Stimulated activated CD8-positive, alpha-beta memory T cell treated with anti-CD3 and anti-CD28 coated beads, Interleukin-4, amount 100 ng/mL, for 4 hours (primary cell): ENCODE measurements at places on chromosomes 5 and 9.

GRCh38 chr5:179288101-179288808, 57.0 kb downstream of the ADAMTS2 start:
- DNase-seq: no peak

- no peak for DNase-seq
These were observed 78.3 kb downstream of the PARP8 start for GRCh38 chr5:50744776-50745175.

- no peak for DNase-seq
These were observed 44.8 kb downstream of the CTSL start for GRCh38 chr9:87770616-87771315.

DNA sequence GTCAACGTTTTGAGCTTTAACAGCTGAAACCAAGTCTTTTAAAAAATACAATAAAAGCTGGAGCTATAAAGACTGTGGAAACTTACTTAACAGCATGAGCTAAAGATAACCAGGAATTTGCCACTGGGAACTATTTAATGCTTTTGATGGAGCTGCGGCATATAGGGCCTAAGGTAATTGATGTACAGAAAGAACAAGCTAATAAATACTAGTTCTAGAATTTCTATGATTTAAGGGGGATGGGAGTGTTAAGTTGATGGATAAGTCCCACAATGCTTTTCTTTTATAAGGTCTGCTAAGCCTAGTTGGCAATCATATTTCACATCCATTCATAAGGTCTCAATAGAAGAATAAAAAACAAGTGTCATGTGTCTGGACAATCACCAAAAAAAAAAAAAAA, 334.0 kb upstream of the DMAC1 start:
- DNase-seq: no peak

DNA sequence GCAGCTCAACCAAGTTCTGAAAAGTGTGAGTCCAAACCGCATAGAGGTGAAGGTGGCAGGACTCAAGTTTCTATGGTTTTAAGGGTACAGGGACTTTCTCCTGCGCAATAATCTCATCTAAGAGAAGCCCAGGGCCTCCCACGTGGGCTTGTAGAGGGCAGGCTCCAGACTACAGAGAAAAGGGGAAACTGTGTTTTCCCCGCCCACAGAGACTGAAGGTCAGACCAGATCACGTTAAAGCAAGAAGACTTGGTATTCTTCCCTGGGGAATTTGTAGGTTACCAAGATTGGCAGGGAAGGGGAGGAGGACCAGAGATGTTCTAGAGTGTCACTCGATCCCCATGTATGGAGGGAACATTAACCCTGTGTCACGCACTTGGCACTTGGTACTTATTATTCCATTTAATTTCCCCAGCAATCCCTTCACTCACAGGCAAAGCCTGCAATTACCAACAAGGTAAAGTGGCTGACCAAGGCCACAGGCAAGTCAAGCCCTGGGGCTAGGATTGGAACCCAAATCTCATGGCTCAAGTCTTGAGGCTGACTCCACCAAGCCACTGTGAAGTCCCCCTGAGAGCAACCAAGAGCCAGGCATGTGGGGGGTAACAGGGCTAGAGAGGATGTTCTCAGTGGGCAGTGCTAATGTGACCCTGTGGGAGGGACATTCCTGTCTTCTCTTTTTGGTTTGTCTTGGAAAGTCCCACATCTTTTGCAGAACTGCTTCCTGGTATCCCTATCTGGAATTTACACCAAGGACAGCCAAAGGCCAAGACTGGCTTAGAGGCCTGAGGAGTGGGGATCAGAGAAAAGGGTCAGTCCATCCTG, 18.3 kb upstream of the NEK6 start:
- no peak for DNase-seq

DNA sequence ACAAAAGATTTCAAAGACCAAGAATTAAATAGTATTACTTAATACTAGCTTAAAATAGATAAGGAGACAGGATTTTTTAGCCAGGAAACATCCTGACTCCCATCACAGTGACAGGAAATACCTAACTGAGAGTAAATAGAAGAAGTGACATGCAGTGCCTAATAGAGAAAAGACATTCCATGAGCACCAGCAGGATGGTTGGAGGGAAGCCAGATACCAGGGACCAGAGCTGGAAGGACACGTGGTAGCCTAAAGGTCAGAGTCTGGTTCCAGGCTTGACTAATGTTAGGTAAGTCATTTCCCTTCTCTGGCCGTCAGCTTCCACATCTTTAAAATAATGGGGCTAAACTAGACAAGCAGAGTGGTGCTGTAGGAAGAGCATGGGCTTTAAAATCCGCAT, 41.6 kb downstream of the CDK5RAP2 start:
- no peak for DNase-seq

DNA sequence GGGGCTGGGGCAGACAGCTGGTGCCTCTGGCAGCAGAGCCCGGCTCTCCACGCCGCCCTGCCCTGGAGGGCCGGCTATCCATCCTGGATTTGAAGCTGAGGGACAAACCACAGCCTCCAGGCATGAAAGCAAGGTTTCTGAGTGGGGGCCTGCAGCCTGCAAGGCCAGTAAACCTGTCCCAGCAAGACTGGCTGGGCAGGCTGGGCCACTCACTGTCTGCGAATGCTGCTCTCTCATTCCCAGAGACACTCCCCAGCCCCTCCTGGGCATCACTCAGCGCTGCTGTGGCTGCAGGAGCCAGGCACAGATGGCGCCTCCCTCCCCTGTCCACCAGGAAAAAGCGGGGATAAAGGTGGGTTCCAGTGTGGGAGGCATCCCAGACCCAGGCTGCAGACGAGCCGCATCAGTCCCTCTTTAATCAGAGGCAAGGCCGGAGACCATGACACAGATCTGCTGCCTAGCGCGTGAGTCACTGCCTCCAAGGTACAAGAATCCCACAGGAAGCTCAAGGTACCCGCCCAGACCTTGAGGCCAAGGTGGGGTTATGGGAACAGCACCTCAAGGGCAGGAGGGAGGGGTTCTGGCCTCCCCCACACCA, 118.0 kb downstream of the VAV2 start:
- no peak for DNase-seq

- DNase-seq: no peak
These were observed 146.0 kb upstream of the IER5L start for GRCh38 chr9:129323999-129324553.

DNA sequence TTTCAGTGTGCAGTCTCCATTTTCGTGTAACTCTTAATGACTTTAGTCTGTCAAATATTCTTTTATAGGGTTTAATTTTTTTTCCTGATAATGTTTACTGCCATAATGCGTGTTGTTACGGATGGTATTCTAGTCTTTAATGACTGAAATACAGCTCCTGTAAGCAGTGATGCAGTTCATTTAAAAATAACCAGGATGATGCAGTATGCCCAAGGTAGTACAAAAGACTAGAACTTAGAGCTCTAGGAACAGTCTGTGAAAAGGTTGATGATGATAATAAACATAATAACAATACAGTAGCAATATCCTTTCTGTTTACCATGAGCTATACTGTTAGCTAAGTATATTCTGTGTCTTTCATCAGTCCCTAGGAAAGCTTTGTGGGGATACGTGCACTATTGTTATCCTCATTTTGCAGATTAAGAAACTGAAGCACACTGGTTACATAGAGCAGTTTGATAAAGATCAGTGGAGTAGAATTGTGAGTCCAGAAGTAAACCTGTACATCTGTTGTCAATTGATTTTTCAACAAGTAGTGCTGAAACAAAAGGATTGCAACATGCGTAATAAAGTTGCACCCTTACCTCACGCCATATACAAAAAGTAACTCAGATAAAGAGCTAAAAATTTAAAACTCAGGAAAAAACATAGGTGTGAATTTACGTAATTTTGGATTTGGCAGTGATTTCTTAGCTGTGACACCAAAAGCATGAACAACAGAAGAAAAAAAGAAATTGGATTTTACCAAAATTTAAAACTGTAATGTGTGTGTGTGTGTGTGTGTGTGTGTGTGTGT, 64.5 kb downstream of the MTREX start:
- no peak for DNase-seq

GRCh38 chr9:96858018-96858573, 3.8 kb upstream of the ZNF782 start:
- DNase-seq: no peak

GRCh38 chr5:16574789-16575721, 41.7 kb downstream of the RETREG1 start:
- no peak for DNase-seq

- no peak for DNase-seq
These were observed 397.0 kb downstream of the NR2F1-AS1 start for GRCh38 chr5:93184041-93184440.

DNA sequence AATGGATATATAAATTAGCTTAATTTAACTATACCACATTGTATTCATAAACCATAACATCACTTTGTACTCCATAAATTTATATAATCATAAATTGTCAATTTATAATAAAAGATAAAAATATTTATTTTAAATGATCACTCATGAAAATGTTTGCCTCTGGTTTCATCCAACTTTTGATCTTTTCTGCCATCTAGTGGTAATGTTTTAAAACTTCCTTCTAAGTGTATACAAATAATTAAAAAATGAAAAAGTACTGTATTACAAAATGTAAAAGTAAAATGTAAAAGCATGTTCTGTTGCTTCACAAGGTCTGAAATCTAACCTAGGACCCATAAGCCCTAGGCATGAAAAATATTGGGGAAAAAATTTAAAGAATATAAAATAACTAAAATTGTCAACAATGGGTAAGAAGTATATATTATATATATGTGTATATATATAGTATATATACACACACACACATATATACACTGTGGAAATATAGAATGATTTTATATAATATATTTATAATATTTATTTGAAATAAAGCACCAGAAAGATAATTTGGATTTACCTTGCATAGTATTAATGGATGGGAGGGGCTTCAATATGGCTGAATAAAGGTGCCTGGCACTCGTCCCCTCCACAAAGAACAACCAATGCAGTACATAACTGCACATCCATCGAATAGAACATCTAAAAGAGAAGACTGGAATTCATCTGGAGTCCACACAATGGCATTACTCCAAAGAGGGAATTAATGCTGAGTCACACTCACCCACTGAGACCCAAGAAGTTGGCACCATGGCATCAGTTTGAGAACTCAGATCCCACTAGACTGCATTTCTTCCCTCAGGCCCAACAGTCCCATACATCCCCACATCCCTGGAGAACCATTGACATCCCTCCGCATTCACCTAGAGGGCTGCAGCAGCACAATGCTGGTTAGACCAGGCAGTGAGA, 32.5 kb downstream of the ANXA1 start:
- no peak for DNase-seq

DNA sequence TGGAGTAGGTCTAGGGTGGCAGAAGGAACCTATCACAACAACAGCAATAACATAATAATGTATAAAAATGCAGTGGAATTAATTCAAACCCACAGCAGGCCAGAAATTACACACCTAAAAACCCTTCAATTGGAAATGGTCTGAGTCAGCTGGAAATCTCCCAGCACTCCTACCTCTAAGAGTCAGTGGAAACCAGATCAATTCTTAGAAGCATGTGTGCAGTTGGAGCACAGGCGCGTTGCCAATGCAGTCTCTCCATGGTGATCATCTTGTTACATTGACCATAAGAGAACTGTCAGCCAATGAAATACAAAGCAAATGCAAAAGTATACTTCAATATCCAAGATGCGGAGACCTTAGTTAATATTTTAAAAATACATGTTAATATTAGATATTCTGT, 15.1 kb upstream of the CSNK1G3 start:
- no peak for DNase-seq

- no peak for DNase-seq
These were observed 191.3 kb downstream of the RGS3 start for GRCh38 chr9:113654605-113655428.

GRCh38 chr9:28445211-28445610, 871.9 kb upstream of the C9orf72 start:
- DNase-seq: no peak

GRCh38 chr5:151274666-151275065, 21.7 kb downstream of the GM2A start:
- no peak for DNase-seq

- no peak for DNase-seq
These were observed 81.5 kb upstream of the GRHPR start for GRCh38 chr9:37340961-37341360.

GRCh38 chr9:34413231-34413852, 36.6 kb upstream of the MYORG start:
- no peak for DNase-seq

GRCh38 chr9:96136992-96137670, 164.8 kb downstream of the HSD17B3 start:
- no peak for DNase-seq

- DNase-seq: no peak
These were observed 53.3 kb downstream of the PRRC2B start for GRCh38 chr9:131447148-131447547.

GRCh38 chr9:17994695-17995425, 416.0 kb downstream of the SH3GL2 start:
- DNase-seq: no peak

- DNase-seq: no peak
These were observed 121.1 kb upstream of the TRIM32 start for GRCh38 chr9:116565986-116566385.

- DNase-seq: no peak
These were observed 968 bp downstream of the NKD2 start for GRCh38 chr5:1009359-1010180.

GRCh38 chr9:7185612-7186011, 427.8 kb downstream of the KDM4C start:
- no peak for DNase-seq

DNA sequence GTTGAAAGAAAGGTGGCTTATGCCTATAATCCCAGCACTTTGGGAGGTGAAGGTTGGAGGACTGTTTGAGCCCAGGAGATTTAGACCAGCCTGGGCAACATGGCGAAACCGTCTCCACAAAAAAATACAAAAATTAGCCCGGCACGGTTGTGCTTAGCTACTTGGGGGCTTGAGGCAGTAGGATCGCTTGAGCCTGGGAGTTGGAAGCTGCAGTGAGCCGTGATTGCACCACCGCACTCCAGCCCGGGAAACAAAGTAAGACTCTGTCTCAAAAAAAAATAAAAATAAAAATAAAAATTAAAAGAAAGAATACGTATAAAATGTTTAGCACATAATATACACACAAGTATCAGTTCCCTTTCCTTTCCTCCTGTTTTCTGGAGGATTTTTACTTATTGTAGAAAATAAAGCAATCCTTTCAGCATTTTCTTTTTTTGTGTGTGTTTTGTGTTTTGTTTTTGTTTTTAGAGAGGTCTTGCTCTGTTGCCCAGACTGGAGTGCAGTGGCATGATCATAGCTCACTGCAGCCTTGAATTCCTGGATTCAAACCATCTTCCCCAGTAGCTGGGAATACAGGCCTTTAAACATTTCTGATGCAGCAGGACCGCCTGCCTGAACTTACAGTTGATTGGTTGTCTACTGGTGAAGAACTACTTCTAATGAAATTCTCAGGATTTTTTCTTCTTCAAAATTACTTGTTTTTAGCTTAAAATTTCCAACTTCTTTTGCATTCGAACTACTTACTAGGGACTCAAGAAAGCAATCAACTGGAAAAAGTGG, 4.1 kb upstream of the GPR107 start:
- DNase-seq: no peak

DNA sequence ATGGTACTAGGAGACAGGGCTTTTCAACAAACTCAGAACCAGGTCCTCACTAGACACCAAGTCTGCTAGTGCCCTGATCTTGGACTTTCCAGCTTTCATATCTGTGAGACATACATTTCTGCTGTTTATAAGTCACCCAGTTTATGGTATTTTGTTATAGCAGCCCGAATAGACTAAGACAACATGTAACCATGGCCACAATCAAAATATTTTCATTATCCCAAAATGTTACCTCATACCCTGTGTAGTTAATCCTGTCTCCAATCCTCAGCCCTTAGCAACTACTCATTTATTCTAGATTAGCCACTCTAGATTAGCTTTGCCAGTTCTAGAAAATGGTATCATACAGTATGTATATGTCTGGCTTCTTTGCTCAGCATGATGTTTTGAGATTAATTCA, 6.3 kb upstream of the ATG10 start:
- no peak for DNase-seq
